Neural progenitor cell (in vitro differentiated cells): ENCODE measurements at places on chromosomes 4 and X.

GRCh38 chr4:185205697-185206342 lies 2.0 kb upstream of the CFAP97 start:
- no peak for DNase-seq
- peaks cover 33% of the 10 kb centered on the region for H3K4me1 ChIP-seq
- H3K27me3 ChIP-seq: peaks cover 15% of the 10 kb centered on the region
- no peak overlapping the region for H3K4me3 ChIP-seq

DNA sequence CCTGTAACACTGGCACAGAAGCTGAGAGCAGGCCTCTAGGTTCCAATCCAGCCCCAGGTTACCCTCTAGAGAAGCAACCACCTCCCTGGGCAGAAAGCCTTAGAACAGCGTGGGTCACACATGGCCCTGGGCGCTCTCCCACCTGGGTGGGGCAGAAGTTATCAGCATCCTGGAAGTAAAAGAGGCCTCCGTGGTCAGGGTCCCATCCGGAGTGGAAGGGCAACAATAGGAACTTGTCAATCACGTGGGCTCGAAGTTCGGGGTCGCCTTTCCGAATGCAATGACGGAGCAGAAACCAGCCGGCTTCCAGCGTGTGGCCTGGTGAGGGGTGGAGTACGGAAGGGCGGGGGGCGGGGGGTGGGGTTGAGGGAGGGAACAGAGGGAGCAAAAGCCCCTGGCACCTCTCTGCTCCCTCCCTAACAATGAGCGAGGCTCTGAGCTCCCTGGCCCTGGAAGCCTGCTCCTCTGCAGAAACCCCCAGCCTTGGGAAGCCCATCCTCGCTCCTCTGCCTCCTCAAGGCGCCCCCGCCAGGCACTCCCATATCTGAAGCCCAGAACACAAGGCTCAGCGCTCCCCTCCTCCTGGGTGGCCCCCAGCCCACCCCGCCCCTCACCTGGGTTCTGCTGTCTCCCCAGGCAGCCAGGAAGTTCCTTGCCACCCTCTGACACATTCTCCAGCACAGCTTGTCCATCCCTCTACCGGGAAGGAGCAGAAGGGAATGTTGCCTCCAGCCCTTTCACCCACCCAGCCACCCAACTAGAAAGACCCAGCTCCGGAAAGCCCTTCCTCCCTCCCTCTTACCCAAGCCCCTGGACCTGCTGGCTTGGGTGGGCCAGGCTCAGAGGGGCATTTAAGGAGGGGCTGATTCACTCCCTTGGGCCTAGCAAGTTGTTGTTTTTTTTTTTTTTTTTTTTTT lies 2.8 kb downstream of the RENBP start:
- H3K4me3 ChIP-seq: no peak overlapping the region
- H3K27me3 ChIP-seq: no peaks in the 10 kb centered on the region
- H3K27ac ChIP-seq: no peak overlapping the region
- no peaks in the 10 kb centered on the region for H3K36me3 ChIP-seq
- H3K4me1 ChIP-seq: no peaks in the 10 kb centered on the region

- H3K27me3 ChIP-seq: peaks cover 20% of the 10 kb centered on the region
- no peaks in the 10 kb centered on the region for H3K36me3 ChIP-seq
- peak overlapping the region; percentile 64 for H3K27ac ChIP-seq
- peak; percentile 14 for DNase-seq
Measured at GRCh38 chr4:155676430-155676825, 9.8 kb downstream of the GUCY1A1 start.

GRCh38 chrX:41512394-41512793 lies 65.3 kb downstream of the NYX start:
- DNase-seq: no peak
- no peaks in the 10 kb centered on the region for H3K36me3 ChIP-seq
- H3K27ac ChIP-seq: no peak overlapping the region

DNA sequence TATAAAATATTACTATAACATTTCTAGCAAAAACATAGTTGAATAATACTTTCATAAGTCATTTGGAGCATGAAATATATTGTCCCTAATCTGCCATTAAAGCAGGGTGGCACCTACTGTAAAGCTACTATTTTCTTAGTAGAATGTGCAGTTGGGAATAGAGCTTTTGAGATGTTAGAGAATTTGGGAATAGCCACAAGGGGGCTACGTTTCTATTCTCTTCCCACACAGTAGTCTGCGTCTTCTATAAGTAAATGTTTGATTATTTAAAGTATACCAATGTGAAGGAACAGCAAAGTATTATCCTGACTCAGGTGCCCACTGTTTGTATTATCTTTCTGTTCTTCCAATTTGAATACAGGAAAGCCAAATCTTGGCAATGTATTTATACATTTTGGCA lies 323.2 kb upstream of the GIMD1 start:
- peak; percentile 20 for DNase-seq
- H3K36me3 ChIP-seq: no peaks in the 10 kb centered on the region
- no peak overlapping the region for H3K4me3 ChIP-seq
- no peak overlapping the region for H3K27ac ChIP-seq
- H3K4me1 ChIP-seq: no peaks in the 10 kb centered on the region

DNA sequence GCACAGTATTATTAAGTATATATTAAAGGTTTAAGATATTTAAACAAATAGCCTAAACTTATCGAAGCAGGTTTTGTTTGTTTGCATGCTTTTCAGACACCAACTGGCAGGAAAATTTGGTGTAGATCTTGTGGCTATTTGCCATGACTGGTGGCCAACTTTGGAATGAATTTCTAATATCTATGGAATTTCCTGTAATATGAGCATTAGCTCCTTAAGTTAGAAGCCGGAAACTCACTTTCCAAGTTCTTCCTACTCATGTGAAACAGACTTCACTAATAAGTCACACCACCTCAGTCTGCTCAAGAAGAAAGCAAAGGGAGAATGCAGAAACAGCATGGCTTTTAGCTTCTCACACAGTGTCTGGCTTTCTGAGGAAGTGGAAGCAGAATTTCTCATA lies 563.9 kb downstream of the GRXCR1 start:
- DNase-seq: no peak
- no peak overlapping the region for H3K4me3 ChIP-seq
- no peaks in the 10 kb centered on the region for H3K36me3 ChIP-seq
- H3K27me3 ChIP-seq: no peaks in the 10 kb centered on the region
- no peak overlapping the region for H3K27ac ChIP-seq
- H3K4me1 ChIP-seq: peaks cover 7% of the 10 kb centered on the region

DNA sequence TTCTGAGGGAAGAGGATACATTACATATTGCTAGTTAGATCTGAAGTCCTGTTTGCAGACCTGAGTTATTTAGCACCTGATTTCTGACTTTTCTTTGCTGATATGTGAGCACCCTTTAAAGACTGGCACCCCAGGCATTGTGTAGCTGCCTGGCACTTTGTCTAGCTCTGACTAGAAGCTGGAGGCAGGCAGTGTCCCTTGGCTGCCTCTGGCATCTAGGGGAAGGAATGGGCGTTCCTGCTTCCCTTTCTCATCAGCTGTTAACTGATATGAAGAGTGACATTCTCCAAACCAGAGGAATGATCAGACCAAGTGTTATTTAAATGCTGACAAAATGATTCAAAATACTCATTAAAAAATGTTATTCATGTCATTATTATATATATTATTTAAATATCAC lies 30.3 kb upstream of the SHISA3 start:
- no peak overlapping the region for H3K27ac ChIP-seq
- no peaks in the 10 kb centered on the region for H3K4me1 ChIP-seq
- no peak for DNase-seq
- H3K4me3 ChIP-seq: no peak overlapping the region

DNA sequence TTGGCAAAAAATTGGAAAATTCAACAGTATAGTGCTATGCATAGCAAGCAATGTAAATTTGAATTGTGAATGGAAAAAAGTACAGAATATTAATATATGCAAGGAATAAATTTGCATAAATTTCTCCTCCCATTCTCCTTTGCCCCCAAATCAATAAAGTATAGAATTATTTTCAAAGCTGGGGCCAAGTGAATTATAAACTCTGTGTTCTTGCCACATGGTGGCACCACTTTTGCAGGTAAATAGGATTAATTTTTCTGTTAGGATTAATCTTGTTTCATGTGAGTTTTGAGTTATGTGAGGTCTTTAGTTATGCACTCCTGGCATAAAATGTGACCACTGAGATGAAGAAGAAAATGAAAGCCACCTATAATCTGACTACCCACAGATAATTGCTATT lies 19.9 kb downstream of the COPS4 start:
- H3K36me3 ChIP-seq: peaks cover 21% of the 10 kb centered on the region
- no peak for DNase-seq
- no peaks in the 10 kb centered on the region for H3K4me1 ChIP-seq
- H3K4me3 ChIP-seq: no peak overlapping the region
- H3K27me3 ChIP-seq: no peaks in the 10 kb centered on the region
- H3K27ac ChIP-seq: no peak overlapping the region

GRCh38 chr4:186840771-186841301 lies 117.2 kb upstream of the FAT1 start:
- H3K4me3 ChIP-seq: no peak overlapping the region
- no peaks in the 10 kb centered on the region for H3K27me3 ChIP-seq
- H3K36me3 ChIP-seq: no peaks in the 10 kb centered on the region
- H3K4me1 ChIP-seq: peaks cover 19% of the 10 kb centered on the region
- H3K27ac ChIP-seq: no peak overlapping the region

DNA sequence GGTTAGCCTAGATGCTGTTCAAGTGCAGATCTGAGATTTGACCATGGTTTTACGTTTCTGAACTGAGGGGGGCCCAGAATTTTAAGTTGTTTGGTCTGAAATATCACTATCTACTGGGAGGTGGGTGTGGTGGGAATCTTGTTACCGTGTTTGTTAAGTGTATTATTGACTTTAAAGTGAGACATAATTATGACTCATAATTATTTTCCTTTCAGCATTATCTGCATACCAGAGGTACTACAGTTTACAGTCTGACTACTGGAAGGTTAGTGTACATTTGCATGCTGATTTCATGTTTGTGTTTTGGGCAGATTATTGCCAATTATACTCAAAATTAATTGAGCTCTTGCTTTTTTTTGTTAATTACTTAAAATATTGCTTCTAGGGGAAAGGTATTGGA lies 101.5 kb downstream of the KDM6A start:
- no peak overlapping the region for H3K27ac ChIP-seq
- no peaks in the 10 kb centered on the region for H3K36me3 ChIP-seq
- DNase-seq: no peak
- H3K27me3 ChIP-seq: no peaks in the 10 kb centered on the region
- H3K4me1 ChIP-seq: peaks cover 18% of the 10 kb centered on the region

GRCh38 chr4:126242679-126243390 lies 928.1 kb downstream of the FAT4 start:
- no peaks in the 10 kb centered on the region for H3K27me3 ChIP-seq
- H3K4me3 ChIP-seq: no peak overlapping the region
- no peak overlapping the region for H3K27ac ChIP-seq
- peaks cover 6% of the 10 kb centered on the region for H3K4me1 ChIP-seq
- no peaks in the 10 kb centered on the region for H3K36me3 ChIP-seq
- DNase-seq: peak; percentile 5

GRCh38 chr4:182938205-182938645 lies 21.0 kb upstream of the DCTD start:
- H3K27ac ChIP-seq: no peak overlapping the region
- DNase-seq: peak; percentile 75
- peaks cover 4% of the 10 kb centered on the region for H3K27me3 ChIP-seq
- no peak overlapping the region for H3K4me3 ChIP-seq

DNA sequence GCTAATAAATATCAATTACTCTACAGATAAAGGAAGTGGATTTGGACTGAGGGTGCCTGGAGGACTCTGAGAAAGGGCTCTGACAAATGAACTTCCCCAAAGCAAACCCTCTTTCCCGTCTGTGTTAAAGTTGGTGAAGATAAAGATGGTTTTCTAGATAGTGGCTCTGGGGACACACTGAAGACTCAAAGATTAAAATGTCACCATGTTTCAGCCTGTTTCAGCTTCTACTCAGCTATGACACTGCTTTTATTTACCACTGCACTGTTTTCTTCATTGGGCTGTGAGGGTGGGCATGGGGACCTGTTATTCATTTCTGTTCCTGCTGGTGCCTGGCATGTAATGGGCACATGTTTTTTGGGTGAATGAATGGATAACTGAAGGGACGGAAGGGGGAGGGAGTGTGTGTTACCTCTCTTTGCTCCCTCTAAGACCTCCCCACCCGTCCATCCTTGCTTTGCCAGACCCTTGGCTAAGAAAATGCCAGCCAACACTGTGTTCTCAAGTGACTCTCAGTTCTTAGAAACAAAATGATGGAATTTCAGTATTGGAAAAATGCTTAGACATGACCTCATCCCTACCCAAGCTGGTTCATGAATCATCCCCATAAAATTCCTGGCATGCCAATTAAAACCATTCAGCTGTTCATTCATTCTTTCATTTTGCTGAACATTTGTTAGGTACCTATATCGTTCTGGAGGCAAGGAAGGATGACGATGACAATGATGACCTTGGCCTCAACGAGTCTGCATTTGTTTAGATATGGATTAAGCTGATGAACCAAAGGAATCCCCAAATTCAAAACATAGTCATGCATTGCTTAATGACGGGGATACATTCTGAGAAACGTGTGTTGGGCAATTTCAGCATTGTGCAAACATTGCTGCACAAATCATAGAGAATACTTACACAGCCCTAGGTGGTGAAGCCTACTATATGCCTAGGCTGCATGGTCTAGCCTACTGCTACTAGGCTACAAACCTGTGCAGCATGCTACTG lies 13.4 kb upstream of the STK32B start:
- H3K4me1 ChIP-seq: no peaks in the 10 kb centered on the region
- H3K4me3 ChIP-seq: no peak overlapping the region
- no peaks in the 10 kb centered on the region for H3K27me3 ChIP-seq
- H3K36me3 ChIP-seq: no peaks in the 10 kb centered on the region
- H3K27ac ChIP-seq: no peak overlapping the region
